ENCODE measurements at places on chromosomes 12 and 14. TPM values are rescaled to one million over a fixed set of nuclear protein-coding genes. Genes with fewer than 3 reads are reported as not detected.

RAPGEF3 gene
- 11.1 TPM for total RNA-seq

RTL1 gene
- 0.23 TPM for total RNA-seq

AQP6 gene
- not detected for total RNA-seq

CDK2 gene
- total RNA-seq, result 30.6 TPM

NRL gene
- total RNA-seq, result 4.3 TPM

FOXN4 gene
- total RNA-seq, result not detected

COA8 gene
- 4.9 TPM for total RNA-seq

RD3L gene
- total RNA-seq, result not detected

DNA sequence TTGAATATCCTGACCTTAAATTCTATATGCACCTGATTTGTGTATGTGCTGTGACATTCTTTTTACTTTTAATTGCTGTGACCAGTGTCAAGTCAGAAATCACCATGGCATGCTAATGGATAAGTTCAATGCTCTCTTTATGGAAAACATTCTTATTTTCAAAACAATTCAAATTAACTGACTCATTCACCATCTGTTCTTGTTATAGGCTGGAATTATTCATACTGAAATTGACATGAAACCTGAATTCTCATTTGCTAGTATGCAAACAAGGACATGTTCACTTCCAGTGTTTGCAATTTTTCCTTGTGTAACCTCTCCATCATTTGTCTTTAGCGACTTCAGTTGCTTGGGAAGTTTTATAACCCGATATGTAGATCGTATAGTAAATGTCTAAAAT is at the start of gene TAS2R30:
TAS2R30 (minus strand) TSS at position 340 of the 400 bp plus-strand sequence. CDS start 400 bp downstream, outside the sequence.
- H3K27me3 ChIP-seq, result no peaks in the 10 kb centered on the region
- no peak for DNase-seq
- H3K36me3 ChIP-seq, result no peaks in the 10 kb centered on the region
- H3K27ac ChIP-seq, result no peak within 1 kb of the TSS
- H3K4me3 ChIP-seq, result no peak within 1 kb of the TSS

DNA sequence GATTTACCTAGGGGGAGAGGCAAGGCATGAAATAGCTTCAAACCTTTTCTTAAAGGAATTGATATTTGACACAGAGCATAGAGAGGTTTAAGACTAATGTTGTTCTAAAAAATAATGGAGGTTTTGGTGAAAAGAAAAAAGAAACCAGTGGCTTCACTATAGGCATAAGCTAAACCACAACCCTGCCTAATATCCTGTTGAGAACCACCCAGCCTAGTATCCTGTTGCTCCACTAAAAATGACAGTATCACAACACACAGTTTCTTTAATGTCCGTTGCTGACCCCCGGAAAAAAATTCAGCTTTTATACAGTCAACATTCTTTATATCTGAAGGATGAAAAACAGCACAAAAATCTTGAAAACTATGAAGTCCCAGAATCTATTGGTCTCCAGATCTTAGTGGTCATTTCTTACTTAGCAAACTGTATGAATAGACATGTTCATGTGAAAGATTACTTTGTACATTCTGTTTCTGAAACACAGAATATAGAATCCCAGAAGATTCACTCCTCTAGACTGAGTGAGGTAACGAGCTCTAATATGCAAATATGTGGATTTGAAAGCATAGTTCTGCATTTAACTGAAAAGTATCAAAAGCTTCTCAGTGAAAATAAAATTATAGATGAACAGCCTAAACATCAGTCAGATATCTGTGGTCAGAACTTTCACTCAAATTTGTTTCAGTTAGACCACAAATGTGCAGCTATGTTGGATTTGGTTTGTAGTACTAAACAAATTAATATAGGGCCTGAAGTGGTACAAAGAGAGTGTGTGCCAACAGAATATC is 40.5 kb downstream of the GALC start:
- no peak overlapping the region for H3K4me3 ChIP-seq
- no peaks in the 10 kb centered on the region for H3K4me1 ChIP-seq
- H3K27ac ChIP-seq, result no peak overlapping the region
- DNase-seq, result no peak
- no peaks in the 10 kb centered on the region for H3K27me3 ChIP-seq

GRCh38 chr12:63079791-63080502 is 71.1 kb downstream of the AVPR1A start:
- DNase-seq, result no peak
- H3K27ac ChIP-seq, result no peak overlapping the region
- no peaks in the 10 kb centered on the region for H3K4me1 ChIP-seq

DNA sequence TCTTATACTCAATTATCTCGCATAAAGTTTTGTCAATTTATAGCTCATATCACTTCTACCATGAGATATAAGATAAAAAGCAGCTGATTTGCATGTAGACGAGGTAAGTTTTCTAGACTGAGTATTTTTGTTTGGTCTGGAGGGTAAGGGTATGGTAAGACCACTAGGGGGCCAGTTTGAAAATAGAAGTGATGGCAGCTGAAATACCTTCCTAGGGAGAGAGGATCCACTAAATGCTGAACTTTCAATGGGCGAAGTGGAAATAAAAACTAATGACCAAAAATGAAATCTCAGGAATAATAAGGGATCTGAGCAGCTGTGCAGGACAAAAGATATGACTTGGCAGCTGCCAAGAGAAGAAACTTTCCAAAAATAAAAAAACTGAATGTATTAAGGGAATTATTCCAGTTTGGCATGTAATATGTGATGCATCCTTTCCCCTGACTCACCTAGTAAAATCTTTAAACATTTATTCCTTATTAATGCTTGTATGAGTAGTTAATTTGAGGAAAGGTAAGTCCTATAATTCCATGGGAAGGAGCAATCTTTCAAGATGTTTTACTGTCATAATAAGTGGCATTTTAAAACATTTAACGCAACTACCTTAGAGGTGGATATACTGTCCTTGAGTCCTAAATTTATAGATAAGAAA is 754.5 kb downstream of the C12orf50 start:
- no peaks in the 10 kb centered on the region for H3K27me3 ChIP-seq
- H3K4me1 ChIP-seq, result no peaks in the 10 kb centered on the region
- no peaks in the 10 kb centered on the region for H3K36me3 ChIP-seq
- no peak for DNase-seq

DNA sequence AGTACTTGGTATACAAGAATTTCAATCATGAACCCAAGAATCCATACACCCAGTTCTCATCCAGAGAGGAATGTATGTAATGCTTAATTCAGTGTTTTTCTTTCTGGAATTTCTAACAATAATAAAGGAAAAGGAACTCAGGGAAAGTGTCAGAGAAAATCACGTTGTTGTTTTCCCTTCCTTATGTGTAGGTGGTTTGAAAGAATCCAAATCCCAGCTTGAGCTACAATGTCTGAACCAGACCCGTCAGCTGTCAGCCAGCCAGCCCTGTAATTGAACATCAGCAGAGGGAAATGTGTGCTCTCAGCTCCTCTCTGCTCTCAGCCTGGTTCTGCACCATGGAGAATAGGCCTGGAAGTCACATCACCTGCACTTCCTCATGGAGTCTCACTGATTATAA is 126.5 kb downstream of the TMEM30B start:
- H3K27ac ChIP-seq, result no peak overlapping the region
- no peak for DNase-seq
- no peaks in the 10 kb centered on the region for H3K27me3 ChIP-seq
- no peaks in the 10 kb centered on the region for H3K36me3 ChIP-seq
- no peaks in the 10 kb centered on the region for H3K4me1 ChIP-seq
- H3K4me3 ChIP-seq, result no peak overlapping the region

DNA sequence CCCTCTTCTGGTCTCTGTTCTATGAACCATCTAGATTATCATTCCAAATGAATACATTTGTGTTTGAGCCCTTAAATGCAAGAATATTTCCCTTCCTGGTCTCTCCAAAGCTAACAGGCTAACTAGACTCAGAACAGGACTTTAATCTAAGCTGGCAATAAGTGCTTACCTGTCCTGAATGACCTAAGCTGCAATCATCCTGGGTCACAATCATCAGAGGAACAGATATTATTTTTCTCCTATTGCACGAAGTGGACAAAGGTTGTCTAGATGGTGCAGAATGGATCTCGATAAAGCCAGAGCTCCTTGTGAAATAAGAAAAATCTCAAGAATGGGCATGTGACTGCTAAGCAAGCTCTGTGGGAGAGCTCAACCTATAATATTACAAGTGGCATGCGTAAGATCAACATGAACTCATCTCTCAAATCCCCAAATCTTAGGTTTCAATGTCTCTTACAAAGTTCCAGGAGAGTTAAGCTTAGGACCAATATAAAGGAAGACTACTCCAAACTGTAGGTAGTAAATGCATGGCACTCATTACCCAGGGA is 10.6 kb upstream of the NUMB start:
- no peak overlapping the region for H3K27ac ChIP-seq
- DNase-seq, result no peak
- H3K4me1 ChIP-seq, result no peaks in the 10 kb centered on the region
- H3K27me3 ChIP-seq, result no peaks in the 10 kb centered on the region
- H3K4me3 ChIP-seq, result no peak overlapping the region

DNA sequence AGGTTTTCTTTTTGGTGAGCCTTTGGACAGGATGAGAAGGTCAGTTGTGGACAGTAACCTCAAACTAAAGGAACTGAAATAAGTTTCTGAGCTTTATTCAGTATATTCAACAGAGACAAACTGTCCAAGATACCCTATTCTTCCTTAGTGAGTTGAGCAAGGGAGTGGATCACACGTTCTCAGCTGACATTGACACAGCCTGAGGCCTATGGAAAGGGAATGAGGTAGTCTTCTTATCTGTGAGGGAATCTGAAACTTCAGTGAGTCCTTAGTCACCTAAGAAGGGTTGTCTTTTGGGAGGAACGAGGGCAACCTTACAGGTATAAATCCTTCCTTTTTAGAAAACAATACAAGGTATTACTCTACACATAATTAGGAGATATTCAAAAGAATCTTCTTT is 5.0 kb upstream of the NUBPL start:
- H3K36me3 ChIP-seq, result no peaks in the 10 kb centered on the region
- no peak overlapping the region for H3K4me3 ChIP-seq
- DNase-seq, result no peak
- H3K27ac ChIP-seq, result no peak overlapping the region
- H3K27me3 ChIP-seq, result no peaks in the 10 kb centered on the region

DNA sequence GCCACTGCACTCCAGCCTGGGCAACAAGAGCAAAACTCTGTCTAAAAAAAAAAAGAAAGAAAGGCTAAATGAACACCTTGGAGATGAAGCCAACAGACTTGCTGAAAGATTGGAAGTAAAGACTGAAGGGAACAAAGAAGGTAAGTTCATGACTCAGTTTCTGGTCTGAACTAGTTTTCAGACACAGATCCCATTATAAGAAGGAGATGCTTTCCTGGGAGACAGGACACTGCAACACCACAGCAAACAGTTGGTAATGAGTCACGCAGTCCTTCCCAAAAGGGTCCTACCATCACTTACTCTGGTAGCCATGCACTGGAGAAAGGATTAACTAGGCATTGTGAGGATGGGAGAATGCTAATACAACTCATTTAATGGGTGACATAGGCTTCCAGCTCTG is 97.2 kb downstream of the SSPN start:
- no peaks in the 10 kb centered on the region for H3K27me3 ChIP-seq
- H3K36me3 ChIP-seq, result no peaks in the 10 kb centered on the region
- no peak overlapping the region for H3K27ac ChIP-seq
- DNase-seq, result no peak
- H3K4me3 ChIP-seq, result no peak overlapping the region

GRCh38 chr12:67320614-67321295 is 51.6 kb downstream of the CAND1 start:
- DNase-seq, result no peak
- H3K4me1 ChIP-seq, result no peaks in the 10 kb centered on the region
- H3K27ac ChIP-seq, result no peak overlapping the region
- H3K36me3 ChIP-seq, result no peaks in the 10 kb centered on the region
- H3K27me3 ChIP-seq, result no peaks in the 10 kb centered on the region

Data from adrenal gland (tissue), 19 donors.